ENCODE measurements at places on chromosomes 13 and 19.
A peak's percentile ranks its signal among the peaks of the same experiment; 100 is the strongest.

DNA sequence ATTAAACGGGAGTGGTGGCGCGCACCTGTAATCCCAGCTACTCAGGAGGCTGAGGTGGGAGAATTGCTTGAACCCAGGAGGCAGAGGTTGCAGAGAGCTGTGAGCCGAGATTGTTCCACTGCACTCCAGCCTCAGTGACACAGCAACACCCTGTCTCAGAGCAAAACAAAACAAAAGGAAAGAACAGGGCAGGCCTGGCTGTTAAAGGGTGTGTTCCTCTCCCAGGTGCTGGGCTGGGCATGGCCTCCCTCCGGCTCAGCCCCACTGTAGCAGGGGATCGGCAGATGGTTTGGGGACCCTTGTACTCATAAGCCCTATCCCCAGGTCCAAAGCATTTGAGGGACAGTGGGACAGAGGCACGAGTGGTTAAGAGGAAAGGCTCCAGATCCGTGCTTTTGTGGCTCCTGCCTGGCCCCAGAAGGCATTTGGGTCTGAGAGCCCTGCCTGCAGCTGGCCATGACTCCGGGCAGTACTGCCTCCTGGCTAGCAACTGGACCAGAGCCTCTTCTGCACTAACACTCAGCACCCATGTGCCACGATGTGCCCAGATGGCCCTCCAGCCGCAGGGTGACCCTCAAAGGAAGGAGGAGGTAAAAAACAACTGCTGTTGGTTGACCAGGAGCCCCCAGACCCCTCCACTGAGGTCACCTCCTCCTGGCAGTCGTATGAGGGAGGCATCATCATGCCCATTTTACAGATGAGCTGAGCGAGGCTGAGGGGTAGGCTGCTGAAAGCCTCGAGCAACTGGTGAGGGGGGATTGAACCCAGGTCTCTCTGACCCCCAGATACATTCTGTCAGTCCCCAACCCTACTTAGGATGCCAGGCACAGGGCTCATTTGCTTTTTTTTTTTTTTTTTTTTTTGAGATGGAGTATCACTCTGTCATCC is 10.0 kb downstream of the RFX1 start:
- no peak for DNase-seq

- peak; percentile 5 for DNase-seq
Measured at GRCh38 chr19:55179606-55180484, at the start of gene SYT5. SYT5 (minus strand) TSS chr19:55180289; CDS start chr19:55179041, 1,248 bp downstream.

GRCh38 chr19:21611659-21612402 is 106.4 kb downstream of the ZNF429 start:
- DNase-seq, result no peak

GRCh38 chr19:50877338-50877737 is 4.1 kb downstream of the KLK2 start:
- no peak for DNase-seq

- no peak for DNase-seq
Measured at GRCh38 chr13:75514080-75514995, 23.3 kb downstream of the COMMD6 start.

DNA sequence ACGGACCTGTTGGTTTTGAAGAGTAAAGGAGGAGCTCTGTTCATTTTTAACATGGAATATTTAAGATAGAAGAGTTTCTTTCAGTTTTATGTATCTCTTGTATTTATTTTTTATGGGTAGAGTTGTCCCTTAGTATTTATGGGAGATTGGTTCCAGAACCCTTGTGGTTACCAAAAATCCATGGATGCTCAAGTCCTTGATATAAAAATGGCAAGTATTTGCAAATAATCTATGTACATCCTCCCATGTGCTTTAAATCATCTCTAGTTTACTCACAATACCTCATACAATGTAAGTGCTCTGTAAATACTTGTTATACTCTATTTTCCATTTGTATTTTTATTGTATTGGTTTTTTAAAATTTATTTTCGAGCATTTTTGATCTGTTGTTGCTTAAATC is 63.1 kb downstream of the TM9SF2 start:
- DNase-seq, result no peak

DNA sequence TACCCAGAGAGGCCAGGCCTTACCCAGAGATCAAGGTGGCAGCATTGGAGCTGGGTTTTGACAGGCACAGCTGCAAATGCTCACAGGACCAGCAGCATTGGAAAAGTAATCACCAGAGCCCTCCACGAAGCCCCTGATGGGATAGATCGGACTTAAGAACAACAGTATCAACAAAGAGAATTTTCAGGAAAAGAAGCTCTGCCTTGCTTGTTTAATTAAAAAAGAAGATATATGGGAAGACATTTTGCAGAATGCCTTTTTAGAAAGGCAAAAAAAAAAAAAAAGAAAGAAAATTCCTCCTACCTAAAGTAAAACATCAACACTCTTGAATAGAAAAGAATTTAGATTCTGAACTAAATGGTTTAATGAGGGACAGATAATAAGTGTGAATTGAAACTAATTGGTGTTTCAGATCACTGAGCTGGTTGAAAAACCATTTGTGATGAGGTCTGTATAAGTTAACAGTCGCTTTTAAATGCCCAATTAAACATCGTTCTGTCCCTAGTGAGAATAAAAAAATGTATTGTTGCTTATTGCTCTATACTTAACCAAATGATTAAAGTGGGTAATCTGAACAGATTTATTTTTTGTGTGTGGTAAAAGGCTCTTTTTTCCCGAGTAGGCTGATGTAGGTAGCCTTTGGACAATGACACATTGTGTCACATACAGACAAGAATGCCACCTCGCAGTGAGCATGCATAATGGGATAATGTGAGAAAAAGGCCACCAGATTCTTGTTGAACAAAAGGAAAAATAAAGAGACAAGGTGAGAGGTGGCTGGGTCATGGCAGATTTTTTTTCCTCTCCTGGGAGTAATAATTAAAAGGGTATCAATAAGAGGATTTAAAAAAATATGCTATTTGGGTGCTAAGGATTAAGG is 93.0 kb upstream of the ARGLU1 start:
- no peak for DNase-seq

GRCh38 chr13:65300220-65300619 is 1929.9 kb downstream of the PCDH9 start:
- no peak for DNase-seq

DNA sequence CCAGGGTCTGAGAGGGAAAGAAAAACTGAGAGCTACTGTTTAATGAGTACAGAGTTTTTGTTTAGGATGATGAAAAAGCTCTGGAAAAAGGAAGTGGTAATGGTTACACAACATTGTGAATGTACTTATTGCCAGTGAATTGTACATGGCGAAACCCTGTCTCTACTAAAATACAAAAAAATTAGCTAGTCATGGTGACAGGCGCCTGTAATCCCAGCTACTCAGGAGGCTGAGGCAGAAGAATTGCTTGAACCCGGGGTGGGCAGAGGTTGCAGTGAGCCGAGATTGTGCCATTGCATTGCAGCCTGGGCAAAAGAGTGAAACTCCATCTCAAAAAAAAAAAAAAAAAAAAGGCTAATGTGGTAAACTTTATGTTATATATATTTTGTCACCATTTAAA is 96.3 kb downstream of the VWA8 start:
- no peak for DNase-seq

- no peak for DNase-seq
Measured at GRCh38 chr19:40933025-40933424, 51.0 kb upstream of the CYP2A7 start.

- no peak for DNase-seq
Measured at GRCh38 chr13:113768018-113768905, 9.2 kb downstream of the TMEM255B start.

GRCh38 chr19:15432018-15432494 is 13.3 kb upstream of the AKAP8L start:
- DNase-seq, result no peak

Measured in NCI-H446 (cell line).